Right forelimb (tissue), 1 donor: ENCODE measurements at places on chromosomes 2 and 18.

DNA sequence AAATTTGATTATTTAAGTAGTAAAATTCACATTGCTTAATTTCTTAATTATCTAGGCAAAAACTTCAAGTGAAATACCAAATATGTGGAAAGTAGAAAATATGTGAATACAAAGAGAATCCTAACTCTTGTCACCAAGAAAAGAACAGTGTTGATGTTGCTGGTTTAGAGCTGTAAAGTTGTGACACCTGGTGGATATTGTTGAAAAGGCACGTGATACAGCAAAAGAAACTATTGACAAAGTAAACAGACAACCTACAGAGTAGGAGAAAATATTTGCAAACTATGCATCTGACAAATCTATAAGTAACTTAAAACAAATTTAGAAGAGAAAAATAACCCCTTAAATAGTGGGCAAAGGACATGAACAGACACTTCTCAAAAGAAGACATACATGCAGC, 25.6 kb upstream of the ZC3H15 start:
- DNase-seq = no peak

DNA sequence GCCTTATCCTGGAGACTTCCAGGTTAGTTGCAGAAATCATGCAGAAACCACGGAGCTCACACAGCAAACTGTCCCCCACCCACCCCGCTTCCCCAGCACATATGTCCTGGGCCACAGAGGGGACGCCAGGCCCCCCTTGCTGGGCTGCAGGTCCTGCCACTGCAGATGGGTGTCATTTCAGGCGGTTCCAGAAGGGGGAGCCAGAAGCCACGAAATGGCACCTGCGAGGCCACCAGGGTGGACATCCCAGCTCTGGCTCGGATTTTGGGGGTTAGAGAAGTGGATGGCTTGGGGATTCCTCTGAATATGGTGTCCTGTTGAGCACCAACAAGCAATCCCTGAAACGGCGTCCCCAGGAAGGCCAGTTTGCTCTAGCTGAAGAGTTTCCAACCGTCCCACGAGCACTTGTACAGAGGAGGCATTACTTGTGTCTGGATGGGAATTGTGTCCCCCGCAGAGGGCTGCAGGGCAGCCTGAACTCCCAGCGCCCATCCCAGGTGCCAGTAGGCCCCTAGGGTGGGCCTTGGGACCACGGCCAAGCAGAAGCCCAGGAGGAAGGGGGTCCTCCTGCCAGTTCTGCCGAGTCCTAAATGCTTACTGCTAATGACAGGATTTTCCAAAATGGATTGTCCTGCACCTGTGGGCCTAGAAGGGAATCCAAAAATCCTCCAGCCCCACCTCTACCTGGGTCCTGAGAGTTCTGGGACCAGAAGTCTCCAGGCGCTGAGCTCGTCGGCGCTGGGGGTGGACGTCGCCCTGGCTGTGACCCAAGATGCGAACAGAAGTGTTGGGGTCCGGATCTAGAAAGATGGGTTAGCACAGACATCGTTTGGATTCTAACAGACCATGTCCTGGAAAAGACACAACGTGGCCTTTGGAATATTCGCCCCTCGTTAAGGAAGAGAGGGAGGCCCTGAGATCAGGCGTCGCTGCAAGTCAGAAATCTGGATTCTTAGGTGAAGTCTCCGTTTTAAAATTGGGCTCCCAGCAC, 14.6 kb upstream of the NFATC1 start:
- peak; percentile 86 for DNase-seq

- DNase-seq = no peak
These were observed 7.3 kb upstream of the SLC3A1 start for GRCh38 chr2:44267796-44268648.

- DNase-seq = no peak
These were observed 225.2 kb upstream of the SPOPL start for GRCh38 chr2:138276339-138276738.

- DNase-seq = no peak
These were observed 255.3 kb upstream of the POU3F3 start for GRCh38 chr2:104598636-104599035.

DNA sequence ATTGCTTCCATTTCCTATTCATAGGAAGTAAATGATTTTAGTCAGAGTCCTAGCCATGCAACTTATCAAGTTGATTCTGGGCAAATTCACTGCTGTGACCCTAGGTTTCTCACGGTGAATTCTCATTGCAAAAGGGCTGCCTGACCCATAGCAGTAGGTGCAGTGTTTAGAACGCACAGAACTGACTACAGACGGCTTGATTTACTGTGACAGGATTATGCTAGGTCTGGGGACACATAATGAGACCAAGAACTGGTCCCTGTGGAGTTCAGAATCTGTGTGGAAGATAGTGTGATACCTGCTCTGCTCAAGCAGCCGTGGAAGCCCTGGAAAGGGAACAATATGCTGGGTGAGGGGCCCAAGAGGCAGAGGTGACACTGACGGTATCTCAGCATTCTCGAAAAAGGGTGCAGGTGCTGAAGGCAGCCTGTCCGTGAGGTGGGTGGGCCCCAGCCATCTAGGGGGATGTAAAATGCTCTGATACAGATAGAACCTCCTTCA, 46.4 kb downstream of the ABCG8 start:
- no peak for DNase-seq

DNA sequence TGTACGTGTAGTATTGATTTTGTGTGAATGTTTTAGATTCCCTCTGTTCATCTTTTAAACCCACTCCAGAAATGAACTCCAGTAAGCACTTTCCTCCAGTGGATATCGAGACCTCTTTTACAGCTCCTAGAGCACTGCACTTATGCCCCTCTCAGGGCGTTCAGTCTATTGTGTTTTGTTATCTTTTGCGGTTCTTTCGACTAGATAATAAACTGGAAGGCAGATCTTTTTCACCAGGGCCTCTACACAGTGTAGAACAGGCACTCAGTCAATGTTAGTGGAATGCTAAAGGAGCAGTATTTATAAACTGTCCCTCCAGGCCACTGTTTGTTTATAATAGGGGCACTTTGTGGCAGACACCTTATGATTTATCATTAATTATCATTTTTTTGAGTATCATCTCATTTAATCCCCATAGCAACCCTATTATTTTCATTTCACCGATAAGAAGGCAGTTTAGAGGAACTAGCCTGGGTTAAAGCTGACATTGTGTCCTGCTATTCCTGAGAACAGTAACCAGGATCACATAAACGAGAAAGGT, 742 bp upstream of the SOS1 start:
- DNase-seq = no peak

DNA sequence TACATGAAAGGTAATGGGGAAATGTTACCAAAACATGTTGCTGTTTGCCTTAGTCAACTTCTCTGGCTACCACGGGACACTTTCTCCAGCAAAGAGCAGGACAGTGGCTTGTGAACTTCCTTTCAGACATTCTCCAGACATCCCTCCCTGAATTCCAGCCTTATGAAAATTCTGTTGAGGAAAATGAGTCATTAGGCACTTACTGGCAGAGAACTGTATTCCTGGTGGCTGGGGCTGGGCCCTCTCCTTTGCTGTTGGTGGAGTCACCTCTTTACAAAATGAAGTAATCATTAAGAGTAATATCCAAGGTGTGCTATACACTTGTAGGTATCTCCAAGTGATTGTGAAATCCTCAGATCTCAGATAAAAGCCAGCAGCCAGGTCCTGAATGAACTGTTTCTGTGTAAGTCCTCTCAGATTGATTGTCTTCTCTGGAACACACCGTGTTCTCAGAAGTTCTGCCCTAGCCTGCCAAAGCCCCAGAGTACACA, 1.3 kb upstream of the FAP start:
- DNase-seq = no peak

- DNase-seq = no peak
These were observed 74.4 kb downstream of the MAP3K20 start for GRCh38 chr2:173150087-173150486.

DNA sequence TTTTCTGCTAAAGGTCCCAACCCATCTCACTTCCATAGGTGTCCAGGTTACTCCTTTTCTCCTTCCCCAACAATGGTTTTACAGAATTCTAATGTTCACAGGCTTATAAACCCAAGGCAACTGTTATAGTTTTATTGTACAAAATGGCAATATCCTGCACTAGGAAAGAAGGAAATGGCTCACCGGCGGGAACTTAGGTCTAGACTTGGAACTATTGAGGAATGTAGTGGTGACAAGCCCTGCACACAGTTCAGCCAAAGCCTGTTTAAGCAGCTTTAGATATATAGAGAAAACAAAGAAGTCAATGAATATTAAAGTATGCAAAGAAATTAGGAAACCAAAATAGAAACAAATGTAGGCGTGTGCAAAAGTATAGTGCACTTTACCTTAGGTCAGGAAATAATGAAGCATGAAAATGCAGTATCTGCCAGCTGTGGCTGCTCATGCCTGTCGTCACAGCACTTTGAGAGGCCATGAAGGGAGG, 22.7 kb upstream of the KCNG3 start:
- no peak for DNase-seq

GRCh38 chr18:24989760-24990593, 362.0 kb downstream of the ZNF521 start:
- DNase-seq = no peak

GRCh38 chr18:56083097-56083521, 495.1 kb upstream of the TCF4 start:
- peak; percentile 91 for DNase-seq

- no peak for DNase-seq
These were observed 12.9 kb downstream of the TGOLN2 start for GRCh38 chr2:85314884-85315242.

DNA sequence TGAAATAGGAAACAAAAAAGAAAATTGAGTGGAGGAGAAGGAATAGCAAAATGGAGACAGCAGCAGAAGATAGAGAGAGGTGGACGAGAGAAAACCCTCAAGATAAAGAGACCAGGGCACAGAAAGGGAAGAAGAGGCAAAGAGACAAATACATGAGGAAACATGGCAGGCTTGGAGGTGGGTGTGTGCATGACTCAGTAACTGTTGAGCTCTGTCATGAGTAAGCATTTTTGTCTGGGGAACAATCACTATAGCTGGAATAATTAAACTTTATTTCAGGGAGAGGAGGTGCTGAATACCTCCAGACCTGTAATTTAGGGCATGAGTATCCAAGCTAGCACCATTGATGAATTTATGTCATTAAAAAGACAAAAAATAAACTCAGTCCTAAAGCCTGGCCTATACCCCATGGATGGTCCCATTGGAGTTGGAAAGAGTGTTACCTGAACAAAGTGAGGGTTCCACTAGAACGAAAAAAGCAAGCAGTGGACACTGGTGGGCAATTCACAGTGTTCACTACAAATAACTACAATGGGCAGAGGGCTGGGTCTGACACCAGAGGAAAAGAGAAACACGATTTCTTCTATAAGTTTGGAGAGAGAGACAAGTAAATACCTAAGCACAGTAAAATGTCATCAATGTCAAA, 145.5 kb downstream of the ADCYAP1 start:
- DNase-seq = no peak

- DNase-seq = peak; percentile 47
These were observed 93.9 kb upstream of the LGALSL start for GRCh38 chr2:64359892-64360657.

DNA sequence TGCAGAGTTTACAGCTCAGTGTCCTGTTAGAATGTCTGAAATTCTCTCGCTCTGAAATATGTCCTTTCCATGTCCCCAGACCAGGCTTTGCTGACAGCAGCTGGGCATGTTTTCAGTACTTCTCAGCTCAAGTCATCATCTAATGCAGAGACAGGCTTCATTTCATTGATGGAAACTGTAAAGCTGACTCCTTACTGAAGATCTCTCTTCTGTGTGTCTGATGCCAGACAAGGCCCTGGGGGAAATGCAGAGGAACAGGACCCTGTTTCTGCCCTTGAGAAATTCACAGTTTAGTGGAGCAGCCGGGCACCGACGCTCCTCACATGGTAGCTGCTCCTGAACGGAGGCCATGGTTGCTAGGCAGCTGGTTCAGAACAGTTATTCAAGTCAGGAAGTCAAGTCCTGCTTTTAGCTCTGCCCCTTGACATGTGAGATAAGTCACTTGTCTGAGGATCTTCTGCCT, 24.6 kb upstream of the FZD7 start:
- no peak for DNase-seq

- DNase-seq = no peak
These were observed 11.8 kb downstream of the NEU4 start for GRCh38 chr2:241820625-241821384.

- no peak for DNase-seq
These were observed 23.6 kb downstream of the MALT1 start for GRCh38 chr18:58694720-58695468.

DNA sequence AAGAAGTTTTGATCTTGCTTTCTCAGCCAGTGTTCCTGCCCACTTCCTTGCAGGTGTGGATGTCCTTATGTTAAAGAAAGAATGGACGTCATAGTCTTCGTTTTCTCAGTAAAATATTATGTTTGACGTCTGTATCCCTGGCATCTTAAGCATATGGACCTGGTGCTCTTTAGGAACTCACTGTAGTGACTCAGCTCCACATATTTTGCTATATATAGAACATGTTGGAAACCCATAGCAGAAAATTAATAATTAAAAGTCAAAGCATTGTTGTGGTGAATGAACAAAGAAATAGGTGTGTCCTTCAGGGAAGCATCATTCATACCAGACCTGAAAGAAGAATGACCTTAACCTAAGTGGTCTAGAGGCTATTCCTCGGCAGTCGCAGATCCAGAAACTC, 196.1 kb downstream of the MCFD2 start:
- no peak for DNase-seq

DNA sequence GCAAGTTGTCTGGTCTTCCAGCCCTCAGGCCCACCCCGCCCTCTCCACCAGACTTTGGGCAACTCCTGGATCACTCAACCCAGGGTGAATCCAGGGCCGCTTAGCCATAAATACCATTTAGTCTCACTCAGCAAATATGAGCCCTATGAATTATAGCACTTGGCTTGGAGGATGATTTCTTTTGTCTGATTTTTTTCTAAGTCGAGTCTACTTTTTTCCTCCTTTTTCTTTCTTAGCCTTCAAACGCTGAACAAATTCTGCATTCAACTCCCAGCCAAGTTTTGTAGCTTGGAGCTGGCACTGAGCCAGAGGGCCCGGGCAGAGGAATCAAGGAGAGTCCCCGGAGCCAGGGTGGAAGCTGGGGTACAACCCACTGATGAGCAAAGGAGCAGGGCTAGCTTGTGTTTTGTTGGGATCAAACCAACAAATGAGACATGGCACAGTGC, 48.7 kb downstream of the SERTAD2 start:
- no peak for DNase-seq

- DNase-seq = no peak
These were observed 464.5 kb downstream of the IRS1 start for GRCh38 chr2:226334981-226335720.

GRCh38 chr2:763766-764525, 86.7 kb upstream of the TMEM18 start:
- DNase-seq = no peak

GRCh38 chr2:238165288-238165921, 6.6 kb downstream of the ERFE start:
- peak; percentile 43 for DNase-seq

- no peak for DNase-seq
These were observed 132.7 kb downstream of the SCG2 start for GRCh38 chr2:223469270-223470046.
